ENCODE measurements at places on chromosomes 6 and 20.

DNA sequence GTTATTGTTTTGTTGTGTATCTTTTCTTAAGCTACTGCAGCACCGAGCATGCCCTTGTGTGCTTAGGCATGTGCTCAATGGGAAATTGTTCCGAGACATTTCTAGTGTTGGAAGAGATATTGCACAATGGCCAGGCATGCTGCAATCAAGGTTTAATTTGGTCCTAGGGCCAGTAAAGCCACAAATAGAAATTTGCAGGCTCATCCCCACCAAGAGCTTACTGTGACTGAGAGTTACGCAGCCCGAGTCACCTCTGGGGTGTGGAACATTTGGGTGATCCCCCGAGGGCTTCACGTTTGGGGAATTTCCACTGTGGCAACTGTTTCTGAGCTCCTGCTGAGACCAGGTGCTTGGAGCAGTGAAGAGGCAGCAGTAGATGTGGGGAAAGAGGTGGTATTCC, 65.8 kb downstream of the ADTRP start:
- no peak for DNase-seq

DNA sequence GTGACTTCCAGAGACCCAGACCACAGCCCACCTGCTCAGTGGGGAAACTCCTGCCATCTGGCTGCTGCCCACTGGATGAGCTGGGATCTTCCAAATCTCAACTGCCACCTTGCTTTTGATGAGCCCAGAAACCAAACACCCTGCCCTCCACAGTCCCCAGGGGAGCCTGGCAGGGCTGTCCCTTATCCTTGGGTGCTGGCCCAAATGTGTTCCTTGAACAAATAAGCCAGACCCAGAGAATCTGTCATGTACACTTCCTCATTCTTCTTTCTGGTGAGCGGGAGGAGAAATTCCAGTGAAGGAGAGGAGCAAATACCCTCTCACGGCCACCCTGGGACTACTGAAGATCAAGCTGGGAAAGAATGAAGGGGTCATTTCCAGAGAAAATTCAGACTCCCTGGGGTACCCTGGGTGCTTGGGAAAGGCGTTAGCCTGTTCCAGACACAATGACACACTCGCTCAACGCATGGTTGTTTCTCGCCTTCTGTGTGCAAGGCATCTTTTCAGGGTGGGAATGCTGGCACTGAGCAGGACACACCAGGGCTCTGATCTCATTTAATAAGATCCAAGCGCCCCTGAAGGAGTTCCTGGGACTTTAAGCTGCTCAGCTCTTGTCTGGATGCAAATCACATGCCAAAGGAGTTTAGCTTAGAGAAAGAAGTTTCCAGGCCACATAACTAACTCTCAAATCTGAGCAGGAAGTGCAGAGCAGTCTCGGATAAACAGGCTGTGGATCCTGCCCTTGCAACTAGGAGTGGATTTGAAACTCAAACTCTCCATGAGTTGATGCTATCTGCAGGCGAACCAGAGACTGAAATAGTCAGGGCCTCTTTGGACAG, 38.5 kb downstream of the PXDC1 start:
- DNase-seq, result no peak

GRCh38 chr6:164105705-164106104, 691.2 kb downstream of the QKI start:
- DNase-seq, result no peak

GRCh38 chr6:14107711-14108494, 9.7 kb upstream of the CD83 start:
- DNase-seq, result no peak

- no peak for DNase-seq
These were observed 155.2 kb downstream of the TINAG start for GRCh38 chr6:54463354-54464024.

DNA sequence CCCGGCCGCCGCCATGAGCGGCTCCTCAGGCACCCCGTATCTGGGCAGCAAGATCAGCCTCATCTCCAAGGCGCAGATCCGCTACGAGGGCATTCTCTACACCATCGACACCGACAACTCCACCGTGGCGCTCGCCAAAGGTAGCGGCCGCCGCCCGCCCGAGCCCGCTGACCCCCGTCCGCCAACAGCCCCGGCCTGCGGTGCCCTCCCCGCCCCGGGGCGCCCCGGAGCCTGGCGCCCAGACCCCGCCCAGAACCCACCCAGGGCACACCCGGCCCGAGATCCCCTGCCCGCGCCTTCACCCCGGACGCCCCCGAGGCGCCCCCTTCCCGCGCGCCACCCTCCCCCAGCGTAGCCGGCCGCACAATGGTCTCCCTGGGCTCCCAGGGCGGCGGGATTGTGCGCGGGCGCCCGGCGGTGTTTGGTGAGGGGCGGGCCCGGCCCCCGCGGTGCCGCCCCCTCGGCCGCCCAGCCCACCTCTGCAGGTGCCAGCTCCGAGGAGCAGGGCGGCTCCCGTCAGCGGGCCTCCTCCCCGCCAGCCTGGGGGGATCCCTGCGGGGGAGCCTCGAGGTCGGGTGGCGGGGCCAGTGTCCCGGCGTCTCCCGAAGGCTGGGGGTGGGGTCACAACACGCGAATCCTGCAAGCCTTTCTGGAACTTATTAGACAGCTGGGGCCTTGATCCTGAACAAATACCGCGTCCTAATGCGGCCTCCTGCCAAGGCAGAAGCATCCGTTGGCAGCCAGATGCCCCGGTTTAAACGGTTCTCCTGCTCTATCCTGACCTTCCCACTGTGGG, 577 bp downstream of the LSM14B start:
- DNase-seq, result peak; percentile 45

DNA sequence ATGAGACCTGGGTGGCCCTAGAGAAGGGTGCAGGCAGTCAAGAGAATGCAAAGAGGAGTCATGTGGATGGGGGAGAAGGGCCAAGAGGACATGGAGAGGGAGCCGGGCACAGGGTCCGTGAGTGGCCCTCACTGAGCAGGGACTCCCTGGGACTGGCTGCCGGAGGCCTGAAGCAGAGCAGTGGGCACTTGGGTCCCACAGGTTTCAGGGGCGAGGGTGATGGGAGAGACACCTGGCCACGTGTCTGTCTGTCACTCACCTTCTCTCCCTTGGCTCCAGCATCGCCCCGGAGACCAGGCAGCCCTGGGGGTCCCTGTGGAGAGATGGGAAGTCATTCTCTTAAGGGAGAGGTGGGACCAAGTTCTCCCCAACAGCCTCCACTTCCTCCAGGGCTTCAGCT, 25.5 kb downstream of the COL11A2 start:
- DNase-seq, result no peak

DNA sequence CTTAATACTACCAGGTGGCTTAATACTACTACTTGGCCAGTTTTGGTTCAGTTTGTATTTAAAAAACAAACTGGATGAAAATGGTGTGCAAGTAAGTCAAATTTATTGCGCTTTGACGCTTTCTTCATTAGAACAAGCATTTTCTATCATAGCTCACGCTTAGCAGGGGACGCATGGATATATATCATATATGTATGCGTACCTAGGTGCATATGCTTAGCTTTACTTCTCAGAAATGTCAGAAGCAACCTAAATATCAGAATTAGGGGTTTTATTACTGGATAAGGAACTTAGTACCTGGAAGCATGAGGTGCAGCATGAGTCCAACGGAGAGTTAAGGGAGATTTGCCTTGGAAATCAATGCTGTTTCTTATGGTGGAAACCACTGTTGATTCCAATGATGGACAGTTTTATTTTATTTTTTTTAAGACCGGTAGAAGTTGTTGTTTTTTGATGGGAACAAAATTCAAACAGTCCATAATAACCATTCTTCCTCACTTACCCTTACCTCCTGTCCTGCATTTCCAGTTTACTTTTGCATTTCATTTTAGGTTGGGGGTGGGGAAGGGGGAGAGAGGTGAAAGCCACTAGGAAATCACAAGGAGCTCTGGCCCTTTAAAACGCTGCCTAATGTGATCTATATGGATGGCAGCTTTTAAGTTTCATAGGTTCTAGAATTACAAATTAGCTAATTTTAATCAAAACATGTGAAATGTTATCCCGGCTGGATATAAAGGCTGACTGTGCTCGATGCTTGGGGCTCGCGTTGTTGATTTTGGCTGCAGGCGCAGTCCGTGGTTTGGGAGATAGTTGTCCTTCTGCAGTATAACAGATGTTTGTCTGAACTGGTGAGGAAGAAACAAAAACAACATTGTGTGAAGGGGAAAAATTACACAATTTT, 2.1 kb downstream of the SOBP start:
- DNase-seq, result no peak

GRCh38 chr6:161342039-161342438, 68.2 kb upstream of the AGPAT4 start:
- no peak for DNase-seq

DNA sequence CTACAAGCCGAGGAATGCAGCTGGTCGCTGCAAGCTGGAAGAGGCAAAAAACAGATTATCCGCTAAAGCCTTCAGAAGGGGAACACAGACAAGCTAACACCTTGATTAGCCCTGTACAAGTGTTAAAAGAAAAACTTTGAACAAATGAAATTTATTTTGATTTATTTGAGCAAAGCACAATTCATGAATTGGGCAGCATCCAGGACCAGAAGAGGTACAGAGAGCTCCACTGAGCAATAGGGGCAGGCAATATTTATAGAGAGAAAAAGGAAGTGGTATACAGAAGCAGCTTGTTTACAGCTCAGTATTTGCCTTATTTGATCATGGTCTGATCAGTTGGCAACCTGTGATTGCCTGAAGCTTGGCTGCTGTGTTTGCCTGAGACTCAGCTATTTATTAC, 17.6 kb downstream of the HLA-DOB start:
- DNase-seq, result no peak

DNA sequence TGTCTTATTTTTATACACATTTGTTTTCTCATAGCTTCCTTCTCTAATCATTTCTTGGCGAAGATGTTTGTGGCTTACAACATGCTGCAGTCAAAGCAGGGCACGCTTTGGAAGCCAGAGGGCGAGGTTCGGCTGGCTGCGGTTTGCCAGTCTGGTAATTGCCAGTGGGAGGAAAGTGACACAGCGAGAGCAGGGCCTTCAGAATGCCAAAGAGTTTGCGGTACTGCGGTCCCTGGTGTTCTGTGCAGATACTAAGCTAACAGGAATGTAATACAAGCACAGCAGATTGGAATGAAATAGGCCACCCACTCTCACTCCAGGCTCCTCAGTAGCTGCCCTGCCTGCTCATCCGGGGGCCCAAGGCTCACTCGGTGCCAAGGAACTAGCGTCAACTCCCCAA, 58.7 kb upstream of the TGM3 start:
- no peak for DNase-seq

DNA sequence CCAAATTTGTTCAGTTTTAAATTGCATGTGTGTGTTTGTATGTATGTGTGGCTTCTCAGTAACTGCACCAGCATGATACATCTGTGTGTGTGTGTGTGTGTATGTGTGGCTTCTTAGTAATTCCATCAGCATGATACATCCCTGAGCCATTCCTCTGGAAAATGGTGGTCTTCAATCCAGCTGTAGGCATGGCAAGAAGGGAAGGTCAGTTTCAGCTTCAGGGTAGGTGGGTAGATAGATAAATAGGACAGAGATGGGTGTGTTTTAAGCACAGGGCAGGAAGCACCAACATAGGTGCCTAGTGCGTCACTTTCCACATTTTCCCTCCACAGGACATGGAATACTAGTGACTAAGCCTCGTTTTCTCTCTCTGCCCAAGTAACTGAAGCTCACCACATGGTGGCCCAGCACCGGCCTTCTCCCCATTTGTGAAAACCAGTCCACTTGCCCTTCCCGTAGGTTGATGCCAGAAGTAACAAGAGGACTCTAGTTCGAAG, 82.9 kb downstream of the RPP40 start:
- DNase-seq, result no peak

GRCh38 chr6:80676386-80676785, 569.9 kb downstream of the BCKDHB start:
- no peak for DNase-seq

DNA sequence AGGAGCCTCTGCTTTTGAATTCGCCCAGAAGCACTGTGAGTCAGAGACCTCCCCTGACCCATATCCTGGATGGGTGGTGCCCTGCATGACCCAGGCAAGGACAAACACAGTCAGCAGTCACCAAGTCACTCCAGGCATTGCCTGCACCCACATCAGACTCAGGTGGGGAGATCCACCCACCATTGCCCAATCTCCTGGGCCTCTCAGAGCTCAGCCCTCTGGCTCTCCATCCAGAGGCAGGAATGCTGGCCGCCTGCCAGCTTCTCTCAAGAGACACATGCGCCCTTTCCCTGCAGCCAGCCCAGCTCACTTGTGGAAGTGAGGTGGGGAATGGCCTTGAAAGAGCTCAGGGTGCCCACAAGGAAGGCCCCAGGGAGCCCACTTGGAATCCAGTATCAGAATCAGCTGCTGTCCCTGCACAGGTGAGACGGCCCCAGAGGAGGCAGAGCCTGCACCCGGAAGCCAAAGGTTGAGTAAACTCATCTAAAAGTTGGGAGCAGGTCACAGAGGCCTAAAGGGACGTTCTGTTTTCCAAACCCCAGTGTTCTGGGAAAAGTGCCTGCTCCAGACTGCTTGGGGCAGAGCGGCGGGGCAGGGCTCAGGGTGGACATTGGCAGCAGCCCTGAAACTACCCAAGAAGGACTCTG, 129.8 kb downstream of the PREX1 start:
- DNase-seq, result no peak

- no peak for DNase-seq
These were observed 9.4 kb upstream of the KHDC1L start for GRCh38 chr6:73234733-73235132.

- no peak for DNase-seq
These were observed 8.7 kb downstream of the TRIB3 start for GRCh38 chr20:389220-389619.

DNA sequence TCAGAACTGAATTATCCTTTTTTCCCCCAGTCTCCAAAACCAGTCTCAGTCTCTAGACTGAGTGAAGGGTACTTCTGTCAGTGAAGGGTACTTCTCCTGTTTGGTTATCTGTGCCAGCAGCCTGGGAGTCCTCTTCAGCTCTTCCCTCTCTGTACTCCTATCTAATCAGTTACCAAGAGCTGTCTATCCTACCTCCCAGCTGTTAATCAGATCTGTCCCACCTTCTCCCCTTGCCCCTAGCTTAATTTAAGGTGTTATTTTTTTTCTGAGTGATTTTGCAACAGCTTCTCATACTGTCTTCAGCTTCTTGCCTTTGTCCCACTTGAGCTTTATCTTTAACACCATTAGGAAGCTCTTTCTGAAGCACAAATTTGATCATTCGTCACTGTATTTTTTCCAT, 491.9 kb upstream of the SOX4 start:
- peak; percentile 70 for DNase-seq

DNA sequence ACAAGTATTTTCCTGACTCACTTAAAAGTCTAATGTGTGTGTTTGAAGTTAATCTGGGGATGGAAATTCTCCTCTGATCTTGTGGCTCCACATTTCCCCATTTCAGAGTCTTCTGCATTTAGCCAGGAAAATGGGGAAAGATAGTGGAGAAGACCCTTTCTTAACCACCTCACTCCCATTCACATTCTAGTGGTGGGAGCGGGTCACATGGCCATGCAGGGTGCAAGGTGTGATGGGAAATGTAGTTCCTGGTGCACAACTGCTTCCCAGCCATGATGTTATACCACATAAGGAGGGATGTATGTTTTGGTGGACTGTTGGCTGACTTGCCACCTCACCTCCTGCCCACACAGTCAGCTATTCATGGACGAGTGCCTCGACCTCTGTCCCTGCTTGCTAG, 61.8 kb downstream of the BANF2 start:
- DNase-seq, result peak; percentile 17
